ENCODE measurements at places on chromosomes 3 and 15. TPM values are rescaled to one million over a fixed set of nuclear protein-coding genes. Genes with fewer than 3 reads are reported as not detected.

SCG5 gene
- total RNA-seq, result 173 TPM

KBTBD12 gene
- 1.8 TPM for total RNA-seq

CRABP1 gene
- total RNA-seq, result 113 TPM

GP9 gene
- total RNA-seq, result not detected

LHFPL4 gene
- 14.5 TPM for total RNA-seq

RAB6B gene
- total RNA-seq, result 169 TPM

TLR9 gene
- 0.11 TPM for total RNA-seq

SOX14 gene
- total RNA-seq, result 0.30 TPM

STAC gene
- total RNA-seq, result 27.9 TPM

RYK gene
- 87.9 TPM for total RNA-seq

- DNase-seq, result no peak
These were observed 114.3 kb downstream of the DIPK2A start for GRCh38 chr3:144085964-144086363.

GRCh38 chr3:197820550-197821335, 29.7 kb downstream of the LRCH3 start:
- no peak for DNase-seq

- no peak for DNase-seq
These were observed 44.8 kb downstream of the SLC6A1 start for GRCh38 chr3:11037241-11037873.

DNA sequence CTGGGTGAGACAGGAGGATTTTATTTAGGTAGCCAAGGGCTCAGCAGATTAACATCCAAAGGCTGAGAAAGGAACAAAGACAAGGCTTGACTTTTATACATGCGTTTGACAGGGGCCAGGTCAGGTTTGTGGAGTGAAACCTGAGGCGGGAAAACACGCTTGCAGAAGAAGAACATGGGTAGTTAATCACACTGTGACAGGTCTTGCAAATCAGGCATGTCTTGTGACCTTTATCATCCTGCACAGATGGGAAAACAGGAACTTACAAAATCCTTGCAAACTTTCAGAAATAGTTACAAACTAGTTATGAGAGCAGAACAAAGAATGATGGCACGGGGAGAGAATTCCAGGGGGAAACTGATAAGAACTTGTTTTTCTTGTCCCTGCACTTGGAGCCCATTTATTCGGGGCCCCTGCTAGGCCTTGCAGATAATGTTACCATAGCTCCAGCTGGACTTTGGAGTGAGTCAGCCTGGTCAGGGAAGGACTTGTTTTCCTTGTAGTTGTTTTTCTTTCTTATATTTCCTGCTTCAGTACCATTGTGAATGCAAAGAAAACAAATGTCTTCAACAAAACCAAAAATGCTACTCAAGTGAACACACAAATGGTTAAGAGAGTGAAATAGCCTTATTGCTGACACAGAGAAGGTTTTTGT, 965.9 kb upstream of the ROBO1 start:
- no peak for DNase-seq

GRCh38 chr3:34102288-34102687, 303.9 kb downstream of the PDCD6IP start:
- DNase-seq, result no peak

GRCh38 chr3:78427303-78427702, 1340.5 kb downstream of the ROBO1 start:
- DNase-seq, result no peak

DNA sequence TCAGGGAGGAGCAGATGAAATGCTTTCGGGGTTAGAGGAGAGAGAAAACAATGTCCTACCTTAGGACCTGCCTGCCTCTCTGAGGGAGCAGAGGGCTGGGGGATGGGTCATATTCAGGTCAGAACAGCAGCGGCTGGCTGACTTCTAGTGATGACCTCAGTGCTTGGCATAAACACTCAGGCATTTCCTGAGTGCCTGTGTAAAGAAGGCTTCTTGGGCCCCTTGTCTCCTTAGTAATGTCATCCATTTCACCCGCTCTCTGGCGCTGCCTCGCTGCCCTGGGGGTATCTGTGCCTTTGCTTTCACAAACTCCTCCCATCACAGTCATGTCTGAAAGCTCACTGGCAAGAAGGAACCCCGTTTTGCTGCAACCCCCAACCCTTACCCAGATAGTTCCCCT, 82.9 kb upstream of the GSK3B start:
- DNase-seq, result no peak

DNA sequence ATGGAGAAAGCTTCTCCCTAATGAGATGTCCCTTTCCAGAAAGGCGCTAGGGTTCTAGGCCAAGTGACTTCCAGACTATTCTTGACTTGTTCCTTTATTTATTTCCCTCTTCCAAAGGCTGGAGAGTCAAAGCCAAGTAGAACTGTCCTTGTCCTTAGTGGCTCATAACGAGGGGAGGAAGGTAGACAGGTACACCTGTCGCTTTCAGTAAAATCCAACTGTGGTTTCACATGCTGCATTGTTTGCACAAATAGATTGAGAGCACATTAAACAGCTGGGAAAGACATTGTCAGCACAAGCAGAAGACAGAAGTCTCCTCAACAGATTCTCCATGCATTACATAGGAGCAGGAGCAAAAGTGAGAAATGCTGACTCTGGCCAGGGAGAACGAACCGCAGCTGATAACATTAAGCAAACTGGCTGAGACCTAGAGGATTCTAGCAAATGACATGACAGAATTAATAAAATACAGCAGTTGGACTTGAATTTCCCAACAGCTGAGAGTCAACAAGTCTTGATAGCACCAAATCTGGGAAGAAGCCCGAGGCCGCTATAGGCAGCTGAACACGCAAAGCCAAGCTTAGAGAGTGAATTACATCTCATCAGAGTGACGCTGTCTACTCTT, 227.7 kb downstream of the TLE3 start:
- DNase-seq, result no peak

DNA sequence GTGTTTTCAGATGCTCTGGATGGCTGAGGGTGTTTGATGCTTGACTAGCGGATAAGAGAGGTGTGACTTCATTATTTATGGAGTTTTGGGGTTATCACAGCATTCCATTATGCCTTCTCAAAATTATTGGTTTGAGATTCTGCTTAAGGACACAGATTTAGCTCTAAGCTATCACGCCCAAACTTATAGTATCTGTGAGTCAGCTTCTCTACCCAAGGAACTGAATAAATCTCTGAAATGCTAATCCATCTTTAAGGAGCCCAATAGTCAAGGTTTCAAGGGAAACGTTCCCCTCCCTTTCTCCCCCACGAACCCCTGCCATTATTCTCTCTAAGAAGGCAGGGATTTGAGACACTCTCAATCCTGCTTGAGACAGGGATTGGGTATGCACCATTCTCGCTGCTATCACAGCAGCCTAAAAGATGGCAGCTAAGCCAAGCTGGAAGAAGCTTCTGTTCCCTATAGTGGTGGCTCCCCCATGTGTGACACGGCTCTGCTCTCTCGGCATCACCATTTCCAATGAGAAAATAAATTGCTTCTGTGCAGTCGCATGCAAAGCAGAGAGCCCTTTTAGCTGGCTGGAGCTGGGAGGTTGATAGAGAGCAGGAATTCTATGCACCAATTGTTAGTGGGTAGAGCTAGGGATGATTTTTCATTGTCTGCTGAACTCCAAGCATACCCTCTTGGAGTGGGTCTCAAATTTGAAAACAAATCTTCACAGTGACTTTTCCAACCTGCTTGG, 151.1 kb downstream of the IL20RB start:
- no peak for DNase-seq

- DNase-seq, result peak; percentile 26
These were observed 53.8 kb downstream of the RBMS3 start for GRCh38 chr3:29334706-29335105.

- DNase-seq, result no peak
These were observed 8.1 kb downstream of the WDR82 start for GRCh38 chr3:52270252-52270754.

- DNase-seq, result no peak
These were observed 382.5 kb upstream of the TPRG1 start for GRCh38 chr3:188789251-188789650.

GRCh38 chr15:48102167-48102566, 18.6 kb upstream of the SLC24A5 start:
- no peak for DNase-seq

DNA sequence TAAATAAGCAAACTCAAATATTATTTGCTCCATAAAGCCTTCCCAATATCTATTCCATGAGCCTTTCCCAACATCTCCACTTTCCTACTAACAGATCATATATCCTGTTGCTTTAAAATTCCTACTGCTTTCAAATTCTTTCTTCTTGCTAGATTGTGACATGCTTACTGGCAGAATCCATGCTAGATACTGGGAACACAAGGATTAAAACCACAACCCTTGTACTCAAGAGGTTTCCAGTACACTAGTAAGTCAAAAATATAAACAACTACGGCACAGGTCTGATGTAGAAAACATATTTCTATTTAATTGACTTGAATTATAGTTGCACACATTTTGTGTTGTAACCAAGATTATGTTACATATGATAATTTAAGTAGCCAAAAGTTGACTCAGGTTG, 275.0 kb downstream of the ZBTB20 start:
- no peak for DNase-seq

DNA sequence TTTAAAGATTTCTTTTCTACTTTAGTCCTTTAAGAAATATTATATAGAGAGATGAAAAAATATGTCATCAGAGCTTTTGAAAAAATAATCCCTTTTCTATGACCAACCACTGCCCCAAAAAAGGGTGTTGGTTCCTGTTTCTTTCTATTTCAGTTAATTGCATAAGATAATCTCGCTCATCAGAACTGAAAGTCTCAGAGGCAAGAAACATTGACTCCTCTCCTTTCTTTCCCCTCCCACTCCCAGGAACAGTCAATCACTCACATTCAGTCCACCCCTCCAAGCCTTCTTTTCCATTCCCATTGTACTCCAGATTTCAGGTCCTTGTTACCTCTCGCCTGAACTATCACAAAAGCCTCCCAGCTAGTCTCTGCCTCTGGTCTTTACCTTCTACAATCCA, 153.7 kb upstream of the ABI3BP start:
- no peak for DNase-seq

DNA sequence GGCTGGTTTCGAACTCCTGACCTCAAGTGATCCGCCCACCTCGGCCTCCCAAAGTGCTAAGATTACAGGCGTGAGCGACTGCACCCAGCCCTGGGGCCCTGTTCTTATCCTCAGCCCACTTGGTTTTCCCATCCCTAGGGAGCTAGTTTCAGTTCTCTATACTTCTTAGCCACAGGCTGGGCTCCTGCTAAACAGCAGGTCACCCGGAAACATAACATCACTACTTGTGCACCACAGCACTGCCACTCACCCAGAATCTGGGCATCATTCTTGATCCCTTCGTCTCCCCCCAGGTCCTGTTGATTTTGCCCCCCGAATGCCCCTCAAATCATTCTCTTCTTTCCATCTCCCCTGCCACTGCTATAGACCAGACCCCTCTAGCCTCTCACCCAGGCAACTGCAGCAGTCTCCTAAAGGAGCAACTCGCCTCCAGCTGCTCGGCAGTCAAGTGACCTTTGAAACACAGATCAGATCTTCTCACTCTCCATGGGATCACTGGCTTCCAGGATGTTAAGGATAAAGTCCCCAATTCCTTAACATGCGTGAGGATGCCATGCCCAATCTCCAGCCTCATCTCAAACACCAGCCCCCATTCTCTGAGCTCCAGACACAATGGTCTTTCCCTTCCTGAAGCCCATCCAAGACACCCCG, 5.6 kb upstream of the AP3S2 start:
- no peak for DNase-seq

- no peak for DNase-seq
These were observed 45.9 kb downstream of the CMSS1 start for GRCh38 chr3:99863588-99863987.

- no peak for DNase-seq
These were observed 275.0 kb upstream of the SLCO3A1 start for GRCh38 chr15:91578511-91578910.

- DNase-seq, result no peak
These were observed 160.0 kb downstream of the NAALADL2 start for GRCh38 chr3:175018946-175019727.

DNA sequence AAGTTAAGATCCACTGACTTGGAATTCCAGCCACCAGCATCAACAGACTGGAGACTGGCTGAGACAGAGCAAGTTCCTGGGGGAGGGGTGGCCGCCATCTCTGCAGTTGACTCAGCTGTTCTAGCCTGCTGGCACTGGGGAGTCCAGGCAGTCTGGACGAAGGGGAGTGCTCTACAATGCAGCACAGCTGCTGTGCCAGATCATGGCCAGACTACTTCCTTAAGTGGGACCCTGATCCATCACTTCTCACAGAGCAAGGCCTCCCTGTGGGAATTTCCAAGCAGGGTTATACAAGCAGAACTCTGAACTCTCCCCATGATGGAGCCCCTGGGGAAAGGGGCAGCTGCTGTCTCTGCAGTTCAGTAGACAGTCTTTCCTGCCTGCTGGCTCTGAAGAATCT, 35.2 kb downstream of the PYGO1 start:
- DNase-seq, result peak; percentile 2

DNA sequence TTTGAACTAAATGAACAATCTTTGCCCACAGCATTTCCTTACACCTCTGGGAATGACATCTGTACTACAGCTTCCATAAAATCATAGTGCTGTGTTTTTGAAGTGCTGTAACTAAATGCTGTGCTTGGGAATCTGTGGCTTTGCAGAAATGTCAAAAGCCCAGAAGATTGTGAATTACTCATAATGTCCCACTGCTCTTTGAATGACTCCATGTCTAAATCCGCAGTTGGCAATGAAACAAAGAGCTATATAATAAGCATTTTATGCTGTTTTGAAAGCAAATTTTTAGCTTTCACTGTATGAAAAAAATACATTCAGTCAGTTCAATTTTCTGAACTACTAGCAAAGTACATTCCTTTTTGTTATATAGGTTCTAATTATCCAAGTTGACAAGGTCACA, 88.6 kb upstream of the ADAMTS17 start:
- no peak for DNase-seq

- DNase-seq, result no peak
These were observed 216.6 kb upstream of the PRICKLE2 start for GRCh38 chr3:64441861-64442260.

DNA sequence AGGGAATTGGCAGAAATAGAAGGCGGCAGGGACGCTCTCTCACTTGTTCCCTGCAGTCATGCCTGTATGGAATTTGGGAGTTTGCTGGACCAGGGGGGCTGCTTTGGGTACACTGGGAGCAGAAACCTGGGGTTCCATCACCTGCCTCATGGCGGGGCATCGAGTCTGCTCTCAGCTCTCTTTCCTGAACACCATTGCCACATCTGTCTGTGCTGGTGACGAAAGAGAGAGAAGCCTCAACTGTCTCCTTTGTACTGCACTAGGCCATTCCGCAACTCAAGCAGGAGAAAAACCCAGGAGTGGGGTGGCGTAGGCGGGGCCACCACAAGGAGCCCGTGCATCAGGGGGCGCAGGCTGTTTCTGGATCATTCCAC, 14.0 kb downstream of the TMEM158 start:
- no peak for DNase-seq

DNA sequence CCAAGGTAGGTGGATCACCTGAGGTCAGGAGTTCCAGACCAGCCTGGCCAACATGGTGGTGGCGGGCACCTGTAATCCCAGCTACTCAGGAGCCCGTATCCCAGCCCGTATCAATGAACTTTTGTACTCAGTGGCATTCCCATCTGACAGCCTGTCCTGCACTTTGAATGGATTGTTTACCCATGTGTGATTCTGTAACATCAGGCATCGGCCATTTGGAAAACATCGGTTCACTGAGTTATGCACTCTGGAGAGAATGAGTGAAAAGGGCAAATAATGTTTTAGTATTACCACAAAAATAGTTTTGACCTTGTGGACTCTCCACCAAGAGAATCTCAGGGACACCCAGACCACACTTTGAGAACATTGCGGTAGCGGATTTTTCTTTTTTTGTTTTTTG, 13.6 kb downstream of the KLHL25 start:
- no peak for DNase-seq
